ENCODE measurements at places on chromosomes 6 and 20.
A peak's percentile ranks its signal among the peaks of the same experiment; 100 is the strongest.

DNA sequence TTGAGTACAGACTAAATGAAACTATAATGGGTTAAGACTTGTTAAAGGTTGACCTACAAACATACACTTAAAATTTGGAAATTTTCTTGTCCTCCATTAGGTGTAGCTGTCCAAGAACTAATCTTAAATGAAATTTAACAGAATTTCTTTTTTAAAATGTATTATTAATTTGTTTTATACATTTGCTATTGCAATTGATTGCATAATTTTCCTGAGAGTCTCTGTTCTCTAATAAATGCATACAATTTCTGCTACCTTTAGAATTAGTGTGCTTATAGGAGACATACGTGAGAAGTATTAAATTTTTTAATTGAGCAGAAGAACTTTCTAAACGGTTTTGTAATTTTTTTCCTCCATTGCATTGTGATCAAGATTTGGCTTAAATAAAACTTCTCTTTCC, 1.5 kb downstream of the FAM135A start:
- no peak for DNase-seq

DNA sequence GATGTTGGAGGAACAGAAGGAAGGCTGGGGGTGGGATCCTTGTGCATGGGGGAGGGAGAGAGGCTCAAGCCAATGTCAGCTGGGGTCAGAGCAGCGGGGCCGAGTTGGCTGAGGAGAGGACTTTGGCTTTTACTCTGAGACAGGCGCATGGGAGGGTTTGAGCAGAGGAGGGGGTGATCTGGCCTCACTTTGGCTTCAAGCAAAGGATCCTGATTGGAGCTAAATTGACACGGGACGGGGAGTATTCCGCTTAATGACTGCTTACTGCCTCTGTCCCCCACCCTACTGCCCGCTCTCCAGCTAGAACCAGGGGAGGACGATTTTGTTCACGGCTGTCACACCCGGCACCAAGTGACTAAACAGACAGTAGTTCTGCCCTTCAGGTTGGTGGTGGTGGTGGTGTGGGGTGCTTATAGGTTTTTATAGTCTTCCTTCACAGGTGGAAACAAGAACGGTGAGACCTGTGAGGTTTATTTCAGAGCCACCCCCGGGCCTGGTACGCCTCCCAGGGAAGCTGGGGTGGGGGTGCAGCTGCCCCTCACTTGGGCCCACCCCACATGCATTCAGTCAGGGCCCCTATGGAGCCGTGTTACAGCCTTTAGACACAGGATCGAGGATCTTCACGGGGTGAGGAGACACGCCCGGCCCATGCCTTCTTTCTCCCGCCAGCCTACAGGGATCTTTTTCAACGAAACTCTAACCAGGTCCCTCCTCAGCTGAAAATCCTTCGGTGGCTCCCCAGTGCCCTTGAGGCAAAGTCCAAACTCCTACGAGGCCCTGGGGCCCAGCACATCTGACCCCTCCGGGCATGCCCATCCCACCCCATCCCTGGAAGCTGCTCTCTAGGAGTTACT, 1.3 kb upstream of the SNAI1 start:
- no peak for DNase-seq

- no peak for DNase-seq
Observed at GRCh38 chr20:35263532-35264341, 14.2 kb downstream of the MMP24OS start.

- DNase-seq, result no peak
Observed at GRCh38 chr6:77548190-77548589, 84.9 kb upstream of the HTR1B start.

- DNase-seq, result peak; percentile 52
Observed at GRCh38 chr6:42166444-42167141, 6.6 kb upstream of the GUCA1A start.

- no peak for DNase-seq
Observed at GRCh38 chr6:5723841-5724691, 282.7 kb downstream of the NRN1 start.

DNA sequence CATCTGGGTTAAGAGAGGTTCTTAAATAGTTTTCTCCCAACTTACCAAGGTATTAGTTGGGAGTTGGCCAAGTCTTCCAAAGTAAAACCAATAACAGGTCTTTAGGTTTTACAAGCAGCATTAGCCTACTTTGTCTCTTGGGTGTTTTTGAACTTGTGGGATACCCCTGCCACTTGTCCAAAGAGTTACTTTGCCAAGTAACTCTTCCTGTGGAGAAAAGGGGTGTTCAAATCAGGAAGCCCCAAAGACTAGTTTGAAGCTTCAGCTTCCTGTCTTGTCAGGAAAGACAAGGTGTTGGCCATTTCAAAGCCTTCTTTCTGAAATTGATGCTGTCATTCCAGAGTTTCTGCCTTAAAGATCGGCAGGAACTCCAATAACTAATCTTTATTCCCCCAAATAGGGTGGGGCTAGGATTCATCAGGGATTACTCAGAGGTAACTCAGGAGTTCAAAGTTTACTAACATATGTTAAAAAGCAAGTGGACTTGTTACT, 822 bp downstream of the RAB22A start:
- DNase-seq, result no peak

GRCh38 chr20:57436223-57436545, 45.0 kb downstream of the RBM38 start:
- DNase-seq, result no peak

GRCh38 chr20:3923818-3924217, 34.6 kb downstream of the PANK2 start:
- no peak for DNase-seq

GRCh38 chr6:34934516-34934915, 45.5 kb downstream of the ANKS1A start:
- no peak for DNase-seq

GRCh38 chr6:65999288-65999791, 292.3 kb upstream of the EYS start:
- DNase-seq, result no peak

DNA sequence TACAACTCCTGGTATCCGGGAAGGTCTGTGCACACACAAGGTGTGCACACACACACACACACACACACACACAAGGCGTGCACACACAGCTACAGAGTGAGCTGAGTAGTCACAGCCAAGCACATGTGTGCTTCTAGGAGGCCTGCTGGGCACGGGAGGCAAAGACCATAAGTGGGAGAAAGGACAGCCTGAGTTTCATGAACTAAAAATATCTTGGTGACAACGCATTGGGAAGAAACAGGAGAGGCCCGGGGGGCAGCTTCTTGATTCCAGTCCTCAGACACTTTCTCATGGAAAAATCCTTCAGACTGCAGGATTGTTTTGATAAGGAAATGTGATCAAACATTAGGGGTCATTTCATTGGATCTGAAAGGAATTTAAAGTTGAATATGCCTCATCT, 2.6 kb downstream of the TRAF3IP2 start:
- DNase-seq, result no peak

GRCh38 chr6:90068264-90068663, 174.0 kb downstream of the GJA10 start:
- no peak for DNase-seq

GRCh38 chr6:149766156-149766769, 16.7 kb downstream of the PCMT1 start:
- DNase-seq, result no peak

- DNase-seq, result no peak
Observed at GRCh38 chr20:63778857-63779256, 39.3 kb downstream of the SLC2A4RG start.

DNA sequence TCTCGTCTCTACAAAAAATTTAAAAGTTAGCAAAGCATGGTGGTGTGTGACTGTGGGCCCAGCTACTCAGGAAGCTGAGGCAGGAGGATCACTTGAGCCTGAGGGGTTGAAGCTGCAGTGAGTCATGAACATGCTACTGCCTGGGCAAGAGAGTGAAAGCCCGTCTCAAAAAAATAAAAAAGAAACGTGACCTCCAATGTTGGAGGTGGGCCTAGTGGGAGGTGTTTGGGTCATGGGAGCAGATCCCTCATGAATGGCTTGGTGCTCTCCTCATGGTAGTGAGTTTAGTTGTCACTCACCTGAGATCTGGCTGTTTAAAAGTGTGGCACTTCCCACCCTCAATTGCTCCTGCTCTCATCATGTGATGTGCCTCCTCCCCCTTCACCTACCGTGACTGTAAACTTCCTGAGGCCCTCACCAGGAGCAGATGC, 24.3 kb downstream of the RBL1 start:
- DNase-seq, result no peak

GRCh38 chr6:47303342-47303741, 6.4 kb downstream of the TNFRSF21 start:
- no peak for DNase-seq

- DNase-seq, result no peak
Observed at GRCh38 chr6:26327450-26328264, 37.3 kb upstream of the BTN3A2 start.

- DNase-seq, result no peak
Observed at GRCh38 chr6:162921510-162922040, 193.8 kb downstream of the PACRG start.

DNA sequence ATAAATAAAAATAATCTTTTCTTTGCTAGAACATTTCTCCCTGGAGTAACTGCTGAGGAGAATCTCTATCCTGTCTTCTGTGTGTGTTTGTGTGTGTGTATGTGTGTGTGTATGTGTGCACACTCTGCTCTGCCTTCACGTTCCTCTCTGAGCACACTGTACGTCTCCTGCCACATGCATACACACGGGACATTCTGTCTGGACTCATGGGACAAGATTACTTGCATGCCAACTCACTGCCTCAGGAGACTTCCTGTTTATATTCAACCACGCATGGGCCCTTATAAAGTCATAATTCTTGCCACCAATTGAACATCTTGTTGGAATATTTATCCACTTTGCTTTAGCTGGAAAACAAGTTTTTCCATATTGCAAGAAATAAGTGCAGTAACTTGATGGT, 930.6 kb downstream of the KIF16B start:
- DNase-seq, result no peak

- no peak for DNase-seq
Observed at GRCh38 chr20:48739395-48740291, 88.2 kb downstream of the PREX1 start.

DNA sequence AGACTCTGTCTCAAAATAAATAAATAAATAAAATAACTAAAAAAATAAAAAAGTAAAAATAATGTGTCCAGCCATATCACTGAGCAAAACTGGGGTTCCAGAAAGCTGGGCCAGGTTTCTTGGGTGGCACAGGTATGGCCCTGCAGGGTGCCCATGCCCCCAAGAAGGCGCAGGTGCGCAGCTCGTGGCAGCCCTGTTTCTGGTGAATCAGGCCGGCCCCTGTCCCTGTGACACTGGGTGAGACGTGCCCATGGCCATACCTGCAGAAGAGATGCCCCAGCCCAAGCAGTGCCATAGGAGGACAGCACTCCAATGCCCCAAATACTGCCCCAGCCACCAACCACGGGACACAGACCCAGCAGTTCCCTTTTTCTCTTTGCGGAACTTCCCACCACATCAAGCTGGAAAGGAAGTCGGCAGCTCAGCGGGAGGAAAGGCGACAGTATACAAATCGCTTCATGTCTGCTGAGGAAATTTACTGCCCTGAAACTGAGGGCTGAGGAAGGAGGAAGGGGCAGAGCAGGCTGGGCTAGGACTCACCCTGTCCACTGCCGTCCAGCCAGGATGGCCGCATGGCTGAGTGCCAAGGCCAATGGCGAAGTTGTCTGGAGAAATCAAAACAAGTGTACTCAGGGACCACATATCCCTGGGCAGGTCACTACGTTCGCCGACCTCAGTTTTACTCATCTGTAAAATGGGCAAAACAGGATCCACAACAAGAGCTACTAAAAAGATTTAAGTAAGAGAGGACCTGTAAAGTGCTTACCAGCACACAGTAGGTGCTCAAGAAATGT, 55.4 kb downstream of the PREX1 start:
- DNase-seq, result no peak

GRCh38 chr20:15236812-15237211, 899.4 kb upstream of the FLRT3 start:
- DNase-seq, result no peak

DNA sequence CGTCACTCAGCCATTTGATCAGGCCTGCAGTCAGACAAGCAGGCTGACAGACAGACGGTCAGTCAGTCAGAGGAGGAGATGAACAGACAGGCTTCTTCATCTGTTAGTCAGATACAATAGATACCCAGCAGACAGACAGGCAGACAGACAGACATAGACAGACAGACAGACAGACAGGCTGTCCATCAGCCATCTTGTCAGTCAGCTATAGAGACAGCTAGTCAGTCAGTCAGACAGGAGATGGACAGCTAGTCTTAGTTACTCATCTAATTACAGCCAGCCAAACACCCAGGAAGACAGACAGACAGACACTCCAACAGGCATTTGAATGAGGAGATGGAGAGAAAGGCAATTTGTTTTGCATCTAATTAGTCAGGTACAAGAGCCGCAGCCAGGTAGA, 36.4 kb downstream of the KCNB1 start:
- no peak for DNase-seq

DNA sequence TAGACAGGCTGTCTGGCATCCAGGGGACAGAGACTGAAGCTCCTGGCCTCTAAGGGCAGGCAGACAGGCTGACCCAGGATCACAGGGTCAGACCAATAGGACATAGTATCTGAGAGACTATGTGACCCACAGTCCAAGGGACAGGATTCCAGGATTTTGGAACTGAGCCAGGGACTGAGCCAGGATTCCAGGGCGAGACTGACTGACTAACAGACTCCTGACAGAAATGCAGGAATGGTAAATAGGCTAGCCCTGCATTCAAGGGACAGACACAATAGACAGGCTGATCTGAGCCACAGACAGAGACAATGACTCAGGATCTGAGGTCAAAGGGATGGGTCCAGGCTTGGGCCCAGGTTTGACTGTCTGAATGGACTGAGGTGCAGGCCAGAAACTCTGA, 19.8 kb downstream of the XKR7 start:
- no peak for DNase-seq

GRCh38 chr6:81900616-81901015, 148.1 kb upstream of the TENT5A start:
- no peak for DNase-seq

DNA sequence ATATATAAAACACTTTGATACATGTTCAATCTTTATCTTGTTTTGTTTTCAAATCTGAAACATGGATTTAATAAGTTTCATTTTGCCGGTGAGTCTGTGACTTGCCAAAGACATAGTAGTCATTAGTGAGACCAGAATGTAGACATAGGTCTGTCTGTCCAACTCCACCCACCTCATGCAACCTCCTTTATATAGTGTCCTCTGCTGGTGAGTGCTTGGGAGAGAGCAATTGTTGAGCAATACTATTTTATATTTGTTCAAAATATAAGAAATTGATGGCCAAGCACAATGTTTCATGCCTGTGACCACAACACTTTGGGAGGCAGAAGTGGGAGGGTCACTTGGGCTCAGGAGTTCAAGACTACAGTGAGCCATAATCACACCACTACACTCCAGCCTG, 10.8 kb upstream of the LY86 start:
- DNase-seq, result no peak

- no peak for DNase-seq
Observed at GRCh38 chr6:45717027-45717426, 298.6 kb downstream of the CLIC5 start.

DNA sequence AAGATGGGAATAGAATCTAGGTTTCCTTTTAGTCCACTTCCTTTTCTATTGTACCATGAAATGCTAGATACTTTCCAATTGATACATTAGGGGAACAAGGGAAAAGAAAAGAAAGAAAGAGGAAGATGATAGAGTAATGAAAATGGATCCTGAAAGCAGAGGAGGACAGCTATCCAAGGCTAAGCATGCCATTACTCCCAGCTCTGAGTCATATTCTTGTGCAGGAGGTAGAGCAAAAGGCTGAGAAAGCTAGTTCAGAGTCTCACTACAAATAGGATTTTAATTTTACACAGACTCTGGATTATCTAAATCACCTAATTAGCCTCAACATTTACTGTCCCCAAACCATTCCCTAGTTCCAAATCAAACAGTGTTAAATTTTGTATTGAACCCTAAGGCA, 23.6 kb downstream of the RWDD2A start:
- no peak for DNase-seq
